ENCODE measurements at places on chromosomes 5 and 9.

- no peak for DNase-seq
These were observed 64.1 kb downstream of the SEMA6A start for GRCh38 chr5:116510517-116510916.

DNA sequence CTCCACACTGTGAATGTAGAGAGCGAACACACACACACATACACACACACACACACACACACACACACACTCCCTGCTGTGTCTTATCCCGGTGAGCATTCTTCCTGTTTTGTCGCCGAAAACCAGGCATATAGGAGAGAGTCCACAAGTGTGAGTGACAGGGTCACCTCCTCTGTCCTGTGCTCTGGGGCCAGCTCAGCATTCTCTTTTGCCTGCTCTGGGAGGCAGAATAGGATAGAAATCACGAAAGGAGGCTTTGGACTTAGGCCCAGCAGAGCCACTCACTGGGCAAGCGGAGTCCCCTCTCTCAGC is 3.0 kb downstream of the LAMC3 start:
- no peak for DNase-seq

- no peak for DNase-seq
These were observed 7.4 kb downstream of the TRAF1 start for GRCh38 chr9:120918931-120919842.

DNA sequence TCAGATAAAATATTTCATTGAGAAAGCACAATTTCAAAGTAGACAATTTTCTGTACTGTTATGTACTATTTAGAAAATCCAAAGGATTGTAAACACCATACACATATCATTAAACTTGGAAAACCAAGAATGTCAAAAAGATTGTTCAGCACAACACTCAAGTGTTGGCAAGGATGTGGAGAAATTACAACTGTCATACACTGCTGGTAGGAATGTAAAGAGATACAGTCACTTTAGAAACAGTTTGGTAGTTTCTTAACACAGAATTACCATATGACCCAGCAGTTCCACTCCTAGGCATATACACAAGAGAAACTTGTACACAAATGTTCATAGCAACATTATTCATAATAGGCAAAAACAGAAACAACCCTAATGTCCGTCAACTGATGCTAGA is 71.2 kb downstream of the OR2K2 start:
- DNase-seq = no peak

DNA sequence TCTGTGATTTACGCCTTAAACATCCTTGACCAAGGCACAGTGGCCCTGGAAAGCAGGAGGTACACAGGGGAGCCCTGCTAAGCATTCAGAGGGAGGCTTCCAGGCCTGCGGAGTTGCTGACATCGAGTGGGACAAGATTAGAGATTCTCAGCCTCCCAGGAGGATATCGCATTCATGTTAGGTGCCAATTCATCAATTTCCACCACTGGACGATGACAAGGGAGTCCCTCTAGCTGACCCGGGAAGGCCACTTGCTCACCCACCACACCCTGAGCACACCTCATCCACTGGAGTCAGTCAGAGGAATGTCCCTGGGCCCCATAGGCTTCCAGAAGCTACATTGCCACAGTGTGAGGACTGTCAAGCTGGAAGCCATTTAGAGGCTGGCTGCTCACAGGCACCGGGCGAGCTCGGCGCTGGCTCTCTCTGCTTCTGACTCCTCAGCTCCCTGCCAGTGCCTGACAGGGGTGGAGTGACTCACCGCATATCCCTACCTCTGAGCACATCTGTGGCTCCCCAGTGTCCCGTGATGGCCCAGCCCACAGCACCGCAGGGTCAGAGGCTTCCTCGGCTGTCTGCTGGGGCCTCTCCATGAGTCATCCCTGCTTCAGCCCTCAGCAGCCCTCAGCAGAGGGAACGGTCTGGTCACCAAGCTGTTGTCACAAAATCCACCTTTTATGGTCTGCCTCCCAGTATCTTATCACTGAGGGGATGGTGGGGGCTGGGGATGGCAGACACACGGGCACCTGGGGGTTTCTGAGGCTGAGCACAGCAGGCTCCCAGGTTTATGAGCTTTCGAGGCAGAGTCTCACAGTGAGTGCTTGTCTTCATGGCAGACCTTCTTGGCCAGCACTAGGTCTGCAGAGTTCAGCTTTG is 117.5 kb downstream of the ZNF608 start:
- peak; percentile 93 for DNase-seq

GRCh38 chr9:137750007-137750406 is 127.6 kb upstream of the CACNA1B start:
- DNase-seq = no peak

DNA sequence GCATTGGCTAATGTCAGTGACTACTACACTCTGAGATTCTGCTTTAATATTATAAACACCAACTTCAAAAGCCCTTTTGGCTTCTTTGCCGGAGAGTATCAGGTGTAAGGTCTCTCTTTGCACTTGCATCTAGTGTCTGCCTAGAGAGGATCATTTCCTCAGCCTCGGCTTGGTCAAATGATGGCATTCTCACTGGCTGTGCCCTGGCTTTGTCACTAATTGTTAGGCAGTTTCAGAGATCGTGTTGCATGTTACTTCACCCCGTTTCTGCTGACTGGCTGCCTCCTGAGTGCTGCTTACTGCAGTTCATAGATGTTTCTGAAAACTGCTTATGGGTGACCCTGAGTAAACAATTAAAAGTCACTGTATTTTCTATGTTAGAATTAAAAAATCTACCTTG is 48.8 kb downstream of the SLC1A3 start:
- no peak for DNase-seq

- DNase-seq = peak; percentile 90
These were observed 968 bp downstream of the NKD2 start for GRCh38 chr5:1009359-1010180.

GRCh38 chr9:130835441-130836298 is 616 bp downstream of the ABL1 start:
- peak; percentile 83 for DNase-seq

All from osteoblast (primary cell).